ENCODE measurements at places on chromosomes 7 and 10.

DNA sequence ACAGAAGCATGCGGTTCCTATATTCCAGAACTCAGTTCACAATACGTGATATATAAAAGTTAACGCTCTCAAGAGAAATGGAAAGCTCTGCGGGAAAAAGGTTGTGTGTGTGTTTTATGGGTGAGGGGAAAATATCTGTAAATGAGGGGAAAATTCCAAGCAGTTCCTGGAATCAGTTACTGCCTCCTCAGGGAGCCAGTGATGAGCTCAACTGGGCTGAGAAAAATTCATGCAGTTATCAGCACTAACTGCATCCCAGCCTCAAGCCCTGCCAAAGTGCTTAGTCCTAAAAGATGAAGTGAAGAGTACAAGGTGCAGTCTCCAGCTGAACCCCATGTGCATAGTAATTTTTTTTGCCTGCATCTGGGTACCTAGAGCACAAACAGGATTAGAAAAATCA, 191.9 kb downstream of the CDK14 start:
- DNase-seq = no peak

DNA sequence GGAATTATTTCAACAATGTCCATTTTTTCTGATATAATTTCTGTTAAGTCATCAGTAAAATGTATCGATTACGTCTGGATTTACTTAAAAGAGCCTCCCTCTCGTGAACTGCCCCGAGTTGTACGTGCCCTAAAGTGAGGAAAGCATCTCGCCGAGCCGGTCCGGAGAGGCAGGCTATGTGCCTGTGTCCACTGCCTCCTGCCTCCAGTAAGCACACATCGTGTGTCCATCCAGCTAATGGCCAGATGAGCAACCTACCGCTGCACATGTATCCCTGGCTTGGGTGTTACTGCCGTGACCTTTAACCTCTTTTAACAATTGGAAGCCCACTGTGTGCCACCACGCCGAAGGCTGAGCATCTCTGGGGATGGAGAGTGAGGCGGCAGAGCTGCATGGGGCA, 23.2 kb upstream of the DNAJB6 start:
- DNase-seq = no peak

- DNase-seq = peak; percentile 35
Observed at GRCh38 chr7:102967798-102968197, 55.0 kb downstream of the LRRC17 start.

DNA sequence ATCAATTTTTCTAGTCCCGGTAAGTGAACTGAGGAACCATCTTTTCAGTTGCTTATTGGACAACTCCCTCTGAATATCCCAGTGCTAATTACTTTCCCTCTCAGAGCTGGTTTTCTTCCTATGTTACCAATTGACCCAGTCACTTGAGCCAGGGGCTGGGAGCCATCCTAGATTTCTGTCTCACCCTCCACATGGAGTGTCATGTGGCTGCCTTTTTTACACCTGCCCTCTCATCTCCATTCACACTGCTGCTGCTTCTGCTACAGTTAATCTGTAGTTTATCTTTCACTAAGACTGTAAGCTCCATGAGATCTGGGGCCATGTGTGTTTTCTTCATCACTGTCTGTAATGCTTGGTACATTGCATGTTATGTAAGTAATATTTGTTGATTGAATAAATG, 35.8 kb downstream of the VCL start:
- DNase-seq = peak; percentile 0

GRCh38 chr7:77450613-77451012, 34.5 kb upstream of the GSAP start:
- no peak for DNase-seq

GRCh38 chr10:121990015-121990677, 1.2 kb downstream of the TACC2 start:
- DNase-seq = no peak

- DNase-seq = no peak
Observed at GRCh38 chr7:42688056-42688371, 223.9 kb downstream of the C7orf25 start.

DNA sequence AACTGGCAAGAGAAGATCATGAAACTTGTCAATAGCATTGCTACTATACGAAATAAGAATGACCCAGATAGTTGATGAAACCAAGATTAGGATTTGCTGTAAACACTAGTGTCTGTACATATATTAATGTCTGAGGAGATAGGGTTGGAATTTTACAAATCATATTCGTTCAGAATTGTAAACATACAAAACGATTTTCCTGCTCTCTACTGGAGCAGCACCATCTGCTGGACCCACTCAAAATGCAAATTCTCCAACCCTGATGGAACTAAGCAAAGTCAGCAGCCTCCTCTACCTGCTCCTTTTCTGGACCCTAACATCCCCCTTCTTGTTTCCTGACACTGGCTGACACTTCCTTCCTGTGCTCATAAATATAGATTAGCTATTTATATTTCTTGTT, 29.4 kb upstream of the SGMS1 start:
- peak; percentile 45 for DNase-seq

DNA sequence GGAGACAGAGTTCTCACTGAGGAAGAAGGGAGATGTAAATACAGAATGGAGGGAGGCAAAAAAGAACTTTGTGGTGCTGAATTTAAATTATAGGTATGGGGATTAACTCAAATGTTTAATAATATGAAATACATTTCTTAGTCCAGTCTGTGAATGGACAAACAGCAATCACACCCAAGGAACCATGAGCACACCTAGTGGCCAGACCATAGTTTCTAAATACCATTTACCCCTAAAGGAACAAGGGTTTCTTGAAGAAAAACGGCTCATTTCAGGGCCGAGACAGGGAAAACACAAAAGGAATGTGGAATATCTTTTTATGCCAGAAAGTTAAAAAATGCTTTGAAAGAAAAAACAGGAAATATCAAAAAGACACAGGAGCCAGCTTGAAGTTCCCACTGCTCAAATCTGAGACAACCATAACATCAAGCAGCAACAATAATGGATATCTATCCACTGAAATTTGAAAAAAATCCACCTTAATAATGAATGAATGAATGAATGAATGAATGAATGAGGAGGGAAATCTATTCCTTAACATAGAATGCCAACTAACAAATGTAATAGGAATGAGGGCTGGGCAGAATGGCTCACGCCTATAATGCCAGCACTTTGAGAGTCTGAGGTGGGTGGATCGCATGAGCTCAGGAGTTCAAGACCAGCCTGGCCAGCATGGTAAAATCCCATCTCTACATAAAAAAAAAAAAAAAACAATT, 8.6 kb downstream of the IPMK start:
- no peak for DNase-seq

DNA sequence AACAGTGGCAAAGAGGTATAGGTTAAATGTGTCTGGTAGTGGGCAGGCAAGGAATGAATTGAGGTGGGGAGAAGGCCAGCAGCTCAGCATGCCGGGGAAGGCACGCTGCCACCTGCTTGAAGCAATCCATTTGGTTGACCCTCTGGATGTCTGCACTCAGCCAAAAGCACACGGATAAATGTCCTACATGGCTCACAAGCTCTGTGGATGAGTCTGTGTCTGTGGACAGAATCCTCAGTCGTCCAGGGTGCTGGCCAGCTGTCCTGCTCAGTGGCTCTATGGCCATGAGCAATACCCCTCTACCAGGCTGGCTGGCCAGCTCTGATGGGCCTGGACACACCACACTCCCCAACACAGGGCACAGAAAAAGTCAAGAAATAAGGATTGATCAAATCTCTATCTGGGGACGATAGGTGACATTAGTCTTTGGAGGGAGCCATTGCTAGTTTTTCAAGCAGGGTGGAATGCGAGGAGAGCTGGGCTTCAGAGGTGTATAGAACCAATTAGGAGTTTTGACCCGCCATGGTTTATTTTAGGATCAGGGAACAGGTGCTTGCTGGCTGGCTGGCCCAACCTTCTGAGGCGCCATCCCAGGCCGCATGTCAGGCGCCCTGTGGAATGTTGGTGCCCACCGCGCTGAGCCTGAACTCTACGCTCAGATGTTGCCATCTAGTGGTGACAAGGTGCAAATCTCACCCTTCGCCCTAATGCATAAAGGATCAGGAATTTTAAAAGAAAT, 493.4 kb downstream of the TNS3 start:
- peak; percentile 60 for DNase-seq

DNA sequence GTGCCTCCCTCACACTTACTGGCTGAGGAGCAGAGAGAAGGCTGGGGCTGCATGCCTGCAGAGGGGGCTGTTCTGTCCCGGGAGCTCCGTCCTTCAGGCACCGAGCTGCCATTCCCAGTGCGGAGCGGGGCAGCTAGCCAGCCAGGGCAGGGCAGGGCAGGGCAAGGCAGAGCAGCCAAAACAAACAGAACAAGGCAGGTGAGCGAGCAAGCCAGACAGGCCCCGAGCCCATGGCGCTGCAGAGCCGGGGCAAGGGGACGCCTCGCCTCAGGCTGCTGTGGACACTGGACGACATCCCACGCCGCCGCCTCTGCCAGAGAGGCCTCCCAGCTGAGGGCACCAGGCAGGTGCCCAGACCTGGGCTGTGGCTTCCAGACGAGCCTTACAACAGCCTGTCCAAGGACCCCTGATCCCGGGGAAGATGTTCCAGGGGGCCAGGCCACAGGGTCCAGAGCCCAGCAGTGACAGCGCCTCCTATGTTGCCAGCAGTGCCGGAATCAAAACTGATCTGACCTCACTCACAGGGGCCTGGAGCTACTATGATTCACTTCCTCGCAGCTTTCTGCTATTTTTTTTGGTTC, 8.2 kb upstream of the NDST2 start:
- no peak for DNase-seq

DNA sequence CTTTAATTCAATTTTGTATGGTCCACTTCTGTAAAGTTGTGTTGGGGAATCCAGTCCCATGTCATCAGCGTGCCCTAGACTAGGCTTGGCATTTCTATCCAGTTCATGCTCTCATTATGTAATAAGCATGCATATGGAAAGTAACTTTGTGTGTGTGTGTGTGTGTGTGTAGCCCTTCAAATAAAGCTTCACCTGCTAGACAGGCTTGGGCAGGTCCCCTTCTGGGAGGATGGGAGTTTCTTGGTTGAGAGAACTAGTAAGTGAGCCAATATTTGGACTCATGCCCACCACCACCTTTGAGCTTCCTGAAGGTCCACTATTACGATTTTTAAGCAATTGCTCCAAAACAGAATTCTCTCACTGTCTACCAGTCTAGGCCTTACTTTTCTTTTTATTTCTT, 6.9 kb downstream of the BZW2 start:
- DNase-seq = no peak

DNA sequence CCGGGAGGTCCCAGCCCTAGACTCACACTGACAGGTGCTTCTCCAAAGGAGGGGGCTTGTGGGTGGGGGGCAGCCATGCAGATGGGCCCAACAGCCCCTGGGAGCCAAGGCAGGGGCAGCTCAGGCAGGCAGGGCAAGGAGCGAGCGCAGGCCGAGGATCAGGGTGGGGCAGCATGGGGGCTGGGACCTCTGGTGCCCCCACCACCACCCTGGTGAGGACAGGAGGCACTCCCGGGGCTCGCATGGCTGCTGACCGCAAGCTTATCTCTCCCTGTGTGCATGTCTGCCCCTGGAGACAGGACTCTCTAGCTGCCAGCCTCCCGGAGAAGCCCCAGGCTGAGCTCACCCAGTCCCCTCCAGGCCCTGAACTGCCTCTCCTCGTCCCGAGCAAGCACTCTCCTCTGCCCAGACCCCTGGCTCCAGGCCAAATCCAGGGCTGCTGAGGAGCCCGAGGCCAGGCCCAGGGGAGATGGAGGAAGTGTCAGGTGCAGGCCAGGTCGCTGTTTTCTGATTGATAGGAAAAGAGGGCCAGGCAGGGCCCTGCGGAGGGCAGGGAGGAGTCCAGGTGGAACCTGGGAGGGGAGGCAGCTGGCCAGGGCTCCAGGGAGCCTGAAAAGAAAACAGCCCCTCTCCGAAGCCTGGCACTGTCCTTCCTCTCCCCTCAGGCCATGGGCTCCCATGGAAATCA, 39.0 kb downstream of the PDGFA start:
- DNase-seq = no peak

GRCh38 chr7:121020249-121020988, 31.9 kb downstream of the CPED1 start:
- peak; percentile 88 for DNase-seq

DNA sequence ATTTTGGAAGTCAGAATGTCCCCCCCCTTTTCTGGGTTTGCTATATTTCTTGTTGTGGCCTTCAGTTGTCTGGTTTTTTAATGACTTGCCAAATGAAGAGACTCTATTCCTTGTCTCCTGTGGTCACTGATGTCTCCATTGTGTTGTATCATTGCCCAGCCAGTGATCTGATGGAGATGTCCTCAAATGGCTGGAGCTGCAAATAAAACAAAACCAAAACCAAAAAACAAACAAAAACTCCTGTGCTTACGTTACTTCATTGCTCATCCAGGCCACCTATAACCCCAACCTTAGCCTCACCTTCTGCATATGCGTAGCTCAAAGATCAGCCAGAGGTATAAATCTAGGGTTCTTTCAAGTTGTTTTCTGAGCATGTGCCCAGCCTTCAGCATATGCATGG, 5.1 kb downstream of the RBM33 start:
- DNase-seq = no peak

DNA sequence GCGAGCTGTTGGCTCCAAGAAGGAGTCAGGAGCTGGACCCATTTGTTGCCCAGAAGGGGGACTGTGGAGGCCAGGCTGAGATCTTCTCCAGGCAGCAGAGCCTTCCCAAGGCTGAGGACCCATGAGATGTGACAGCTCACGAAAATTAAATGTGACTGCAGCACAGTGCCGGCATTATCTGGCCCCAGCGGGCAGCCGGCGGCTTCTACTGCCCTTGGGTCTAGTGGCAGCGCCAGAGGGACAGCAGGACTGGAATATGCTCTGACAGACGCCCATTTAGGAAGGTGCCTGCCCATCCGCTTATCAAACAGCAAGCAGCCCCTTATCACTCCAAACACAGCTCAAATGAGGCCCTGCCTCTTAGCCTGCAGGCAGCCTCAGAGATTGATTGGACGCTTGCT, 122.9 kb upstream of the LYZL2 start:
- no peak for DNase-seq

- DNase-seq = peak; percentile 36
Observed at GRCh38 chr7:46738165-46738564, 817.1 kb upstream of the IGFBP3 start.

GRCh38 chr7:139455789-139456188, 27.7 kb downstream of the KLRG2 start:
- no peak for DNase-seq

- DNase-seq = no peak
Observed at GRCh38 chr10:36473122-36473521, 652.3 kb upstream of the ANKRD30A start.

GRCh38 chr10:96339956-96340904, 18.6 kb downstream of the OPALIN start:
- DNase-seq = peak; percentile 58

DNA sequence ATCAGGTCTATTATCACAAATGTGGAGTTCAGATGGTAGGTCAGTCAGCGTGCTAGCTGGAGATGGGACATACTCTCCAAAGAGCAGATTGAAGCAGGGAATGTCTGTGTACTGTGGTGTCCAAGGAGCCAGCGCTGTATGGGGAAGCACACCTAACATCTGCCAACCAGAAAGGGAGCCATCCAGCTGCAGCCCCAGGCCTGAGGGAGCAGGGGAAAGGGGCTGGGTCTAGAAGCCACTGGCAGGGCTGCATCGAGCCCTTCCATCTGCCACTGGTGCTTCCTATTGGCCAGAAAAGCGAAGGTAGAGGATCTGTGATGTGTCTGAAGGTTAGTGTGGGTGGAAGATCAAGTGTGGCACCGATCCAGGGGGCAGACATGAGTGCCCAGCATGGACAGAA, 8.0 kb upstream of the RAMP3 start:
- no peak for DNase-seq

- no peak for DNase-seq
Observed at GRCh38 chr10:81920213-81920829, 45.3 kb downstream of the NRG3 start.

GRCh38 chr10:52870562-52870961, 98.0 kb upstream of the MBL2 start:
- DNase-seq = no peak

- no peak for DNase-seq
Observed at GRCh38 chr7:49850921-49851613, 77.6 kb downstream of the VWC2 start.

GRCh38 chr10:69951658-69952057, 101.0 kb upstream of the MACROH2A2 start:
- DNase-seq = no peak
